ENCODE measurements at places on chromosomes 13 and 19. TPM values are rescaled to one million over a fixed set of nuclear protein-coding genes. Genes with fewer than 3 reads are reported as not detected.

DHDH gene
- 7.4 TPM for polyA plus RNA-seq

PLPP2 gene
- polyA plus RNA-seq = 3.0 TPM

SLC1A6 gene
- polyA plus RNA-seq = 0.39 TPM

- no peak for DNase-seq
Observed at GRCh38 chr13:24133021-24133795, 27.3 kb upstream of the SPATA13 start.

- no peak for DNase-seq
Observed at GRCh38 chr19:51121257-51121656, 3.4 kb upstream of the SIGLEC9 start.

DNA sequence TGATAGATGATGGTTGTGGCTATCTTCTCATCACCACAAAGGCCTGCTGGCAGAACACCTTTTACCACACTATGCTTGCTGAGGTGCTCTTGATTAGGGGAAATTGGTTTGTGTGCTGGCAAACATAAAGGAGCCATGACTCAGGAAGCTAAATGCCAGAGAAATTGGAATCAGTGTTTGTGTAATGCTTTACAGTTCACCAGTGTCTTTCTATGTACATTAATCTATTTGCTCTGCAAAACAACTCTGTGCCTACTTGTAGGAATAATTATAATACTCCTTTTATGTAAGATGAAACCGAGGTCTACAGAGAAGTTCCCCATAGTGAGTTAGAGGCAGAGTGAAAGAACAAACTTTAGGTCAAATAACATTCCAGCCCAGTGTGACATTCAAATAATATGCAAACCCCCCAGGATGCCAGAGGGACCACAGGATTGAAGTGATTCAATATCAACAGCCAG lies 390.5 kb upstream of the HTR2A start:
- DNase-seq = no peak

GRCh38 chr19:16586991-16587832 lies 15.0 kb upstream of the SLC35E1 start:
- no peak for DNase-seq

- no peak for DNase-seq
Observed at GRCh38 chr19:23098988-23099387, 17.8 kb upstream of the ZNF730 start.

DNA sequence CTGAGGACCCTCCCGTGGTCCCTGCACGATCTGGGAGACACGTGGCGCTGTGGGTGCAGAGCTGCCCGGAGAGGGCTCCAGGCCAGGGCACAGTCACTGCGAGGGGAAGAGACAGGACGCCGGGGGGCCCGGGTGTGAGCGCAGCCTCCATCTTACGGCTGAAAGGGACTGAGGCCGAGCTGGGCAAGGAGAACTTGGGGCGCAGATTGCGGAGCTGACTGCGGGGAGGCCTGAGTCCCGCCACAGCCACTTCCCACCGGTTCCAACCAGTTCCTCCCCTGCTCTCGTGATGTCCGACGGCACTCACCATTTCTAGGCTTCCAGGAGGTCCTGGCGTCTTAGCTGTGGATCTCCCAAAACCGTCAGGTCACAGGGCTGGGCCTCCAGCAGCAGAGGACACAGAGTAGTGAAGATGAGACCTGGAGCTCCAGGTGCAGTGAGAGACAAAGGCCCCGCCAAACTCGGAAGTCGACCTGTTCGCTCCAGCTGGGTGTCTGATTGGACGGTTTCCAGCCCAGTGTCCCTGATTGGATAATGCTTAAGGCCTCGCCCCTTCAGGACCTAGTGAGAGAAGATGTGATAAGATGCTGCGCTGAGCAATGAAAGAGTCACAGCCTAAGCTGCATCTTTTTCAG lies 4.8 kb upstream of the ZNF253 start:
- DNase-seq = peak; percentile 55

All from right renal cortex interstitium (tissue), 3 donors.